ENCODE measurements at places on chromosomes 5 and 9.

DNA sequence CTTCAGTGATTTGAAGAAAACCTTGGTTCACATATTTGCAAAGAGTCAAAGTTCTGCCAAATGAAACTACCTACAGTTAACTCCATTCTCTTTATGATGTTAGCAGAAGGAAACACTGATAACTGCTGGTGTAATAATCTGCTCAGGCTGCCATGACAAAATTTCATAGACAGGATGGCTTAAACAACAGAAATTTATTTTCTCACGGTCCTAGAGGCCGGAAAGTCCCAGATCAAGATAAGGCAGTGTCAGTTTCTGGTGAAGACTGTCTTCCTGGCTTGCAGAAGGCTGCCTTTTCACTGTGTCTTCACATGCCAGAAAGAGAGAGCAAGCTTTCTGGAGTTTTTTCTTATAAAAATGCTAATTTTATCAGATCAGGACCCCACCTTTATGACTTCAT lies 102.4 kb upstream of the PARP8 start:
- no peak for DNase-seq

GRCh38 chr9:24413651-24414050 lies 132.0 kb downstream of the IZUMO3 start:
- DNase-seq: no peak

GRCh38 chr5:64509828-64510227 lies 4.0 kb downstream of the RGS7BP start:
- DNase-seq: no peak

DNA sequence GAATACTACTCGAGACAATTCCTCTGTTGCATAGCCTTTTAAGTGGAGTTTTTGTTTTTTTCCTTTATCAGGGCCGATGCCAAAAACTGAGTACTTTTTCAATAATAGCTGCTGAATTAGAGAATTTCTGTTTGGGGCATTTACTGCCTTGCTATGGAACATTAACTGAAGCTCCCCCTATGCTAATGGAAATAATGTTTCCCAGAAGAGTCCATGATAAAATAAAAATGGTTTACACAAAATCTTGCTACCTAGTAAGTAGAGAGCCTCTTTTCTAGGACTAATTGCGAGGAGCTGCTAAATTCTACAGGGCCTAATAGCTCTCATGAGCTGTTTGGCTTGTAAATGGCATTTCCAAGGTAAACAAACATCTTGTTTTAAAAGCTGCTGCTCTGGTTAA lies 128.2 kb upstream of the MYO10 start:
- DNase-seq: no peak

DNA sequence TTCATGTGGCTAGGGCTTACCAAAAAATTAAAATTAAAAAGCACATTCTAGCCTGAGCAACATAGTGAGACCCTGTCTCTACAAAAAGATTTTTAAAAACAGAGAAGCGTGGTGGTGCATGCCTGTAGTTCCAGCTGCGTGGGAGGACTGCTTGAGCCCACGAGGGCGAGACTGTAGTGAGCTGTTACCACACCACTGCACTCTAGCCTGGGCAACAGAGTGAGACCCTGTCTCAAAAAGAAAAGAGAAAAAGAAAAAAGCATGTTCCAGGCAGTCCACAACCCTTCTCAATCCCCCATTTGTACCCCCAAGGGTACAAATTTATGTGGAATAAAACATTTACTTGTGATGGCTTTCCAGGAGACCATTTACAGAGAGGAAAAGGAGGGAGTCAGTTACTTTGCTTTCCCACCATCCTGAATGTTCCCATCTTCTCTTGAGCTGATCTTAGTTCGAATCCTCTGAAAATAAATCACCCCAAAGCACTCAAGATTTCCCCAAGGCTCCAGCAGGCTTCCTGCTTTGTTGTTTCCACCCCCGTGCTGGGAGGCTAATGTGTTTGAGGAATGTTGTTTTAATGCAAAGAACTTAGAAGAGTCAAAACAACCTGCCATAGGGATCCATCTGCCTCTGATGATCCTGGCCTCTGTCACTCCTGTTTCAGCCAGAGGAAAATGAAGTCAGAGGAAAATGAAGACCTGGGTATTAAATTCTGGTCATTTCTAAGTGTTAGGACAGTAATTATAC lies 384.7 kb downstream of the BNC2 start:
- no peak for DNase-seq

- DNase-seq: no peak
Observed at GRCh38 chr9:114811301-114811700, 5.5 kb upstream of the TNFSF15 start.

DNA sequence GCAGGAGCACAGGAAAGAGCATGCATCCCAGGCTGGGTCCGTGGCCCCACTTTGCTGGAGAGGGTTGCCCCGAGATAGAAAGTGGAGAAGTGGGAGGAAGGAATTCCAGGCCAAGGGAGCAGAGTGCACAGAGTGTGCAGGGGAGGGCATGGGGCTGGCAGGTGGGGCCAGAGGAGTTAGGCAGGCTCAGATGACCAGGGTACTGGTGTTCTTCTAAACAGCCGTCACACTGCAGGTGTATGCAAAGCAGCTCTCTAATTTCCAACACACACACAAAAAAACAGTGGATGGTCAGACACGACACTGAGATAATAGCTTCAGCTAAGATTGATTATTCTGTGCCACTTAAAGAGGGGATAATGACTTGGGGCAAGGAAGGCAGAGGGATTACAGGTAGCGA lies 212.2 kb downstream of the MTRR start:
- DNase-seq: no peak

- DNase-seq: no peak
Observed at GRCh38 chr5:100827481-100827889, 75.6 kb downstream of the ST8SIA4 start.

DNA sequence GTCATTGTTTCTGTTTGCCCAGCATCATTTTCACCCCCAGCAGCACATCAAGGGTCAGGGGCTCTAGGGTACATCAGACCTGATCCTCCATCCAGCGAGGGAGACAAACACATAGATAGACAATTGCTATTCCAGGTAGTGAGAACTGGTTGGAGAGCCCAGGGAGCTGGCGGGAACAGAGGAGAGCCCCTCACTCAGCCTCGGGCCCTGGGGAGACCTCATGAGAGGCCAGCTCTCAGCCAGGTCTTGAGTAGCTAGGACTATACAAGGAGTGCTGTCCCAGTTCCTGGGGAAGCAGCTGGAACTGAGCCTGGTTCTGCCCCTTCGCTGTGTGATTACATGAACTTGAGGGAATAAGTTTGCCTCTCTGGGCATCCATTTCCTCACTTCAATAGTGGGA lies 80.3 kb downstream of the HRH2 start:
- DNase-seq: no peak

DNA sequence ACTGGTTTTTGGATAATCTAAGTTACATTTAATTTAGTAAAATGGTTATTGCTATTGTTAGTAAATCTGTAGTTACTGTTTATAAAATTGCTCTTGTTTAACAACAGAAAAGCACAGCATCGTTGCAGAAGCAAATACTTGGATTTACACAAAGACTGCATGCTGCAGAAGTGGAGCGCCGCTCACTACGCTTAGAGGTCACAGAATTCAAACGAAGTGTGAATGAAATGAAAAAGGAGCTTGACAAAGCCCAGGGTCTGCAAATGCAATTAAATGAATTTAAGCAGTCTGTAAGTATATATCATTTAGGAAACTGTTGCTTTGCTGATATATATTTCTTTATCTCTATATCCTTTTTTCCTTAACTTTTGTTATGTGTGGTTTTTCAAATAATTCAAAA lies 226.0 kb downstream of the CCDC171 start:
- no peak for DNase-seq

DNA sequence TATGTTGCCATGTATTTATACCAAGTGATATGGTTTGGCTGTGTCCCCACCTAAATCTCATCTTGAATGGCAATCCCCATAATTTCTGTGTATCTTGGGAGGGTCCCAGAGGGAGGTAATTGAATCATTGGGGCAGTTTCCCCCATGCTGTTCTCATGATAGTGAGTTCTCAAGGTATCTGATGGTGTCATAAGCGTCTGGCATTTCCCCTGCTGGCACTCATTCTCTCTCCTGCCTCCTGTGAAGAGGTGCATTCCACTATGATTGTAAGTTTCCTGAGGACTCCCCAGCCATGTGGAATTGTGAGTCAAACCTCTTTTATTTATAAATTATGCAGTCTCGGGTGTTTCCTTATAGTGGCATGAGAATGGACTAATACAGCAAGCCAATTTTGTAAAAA lies 140.8 kb upstream of the ADAMTSL1 start:
- no peak for DNase-seq

GRCh38 chr5:37839407-37840052 lies at the start of gene GDNF:
TSS of gene GDNF (minus strand) at chr5:37840041. CDS start at chr5:37834796, 5,245 bp downstream.
- no peak for DNase-seq

- DNase-seq: no peak
Observed at GRCh38 chr5:171261361-171261760, 47.7 kb upstream of the TLX3 start.

GRCh38 chr9:3125602-3126405 lies 281.9 kb upstream of the PUM3 start:
- no peak for DNase-seq

DNA sequence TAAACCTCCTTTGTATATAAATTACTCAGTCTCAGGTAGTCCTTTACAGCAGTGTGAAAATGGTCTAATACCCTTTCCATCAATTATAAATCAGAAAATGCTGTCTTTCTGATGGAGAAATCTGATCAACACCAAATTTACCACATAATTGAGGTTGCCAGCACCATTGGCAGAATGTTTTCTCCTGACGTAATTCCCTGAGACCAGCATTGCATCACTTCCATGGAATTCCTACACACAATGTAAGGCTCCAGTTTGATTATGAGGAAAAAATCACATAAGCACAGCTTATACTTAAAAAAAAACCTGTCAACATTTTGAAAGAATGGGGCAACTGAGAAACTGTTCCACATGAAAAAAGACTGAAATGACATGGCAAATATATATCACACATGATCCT lies 618.7 kb upstream of the CDH6 start:
- no peak for DNase-seq

- DNase-seq: no peak
Observed at GRCh38 chr5:87574106-87574505, 161.4 kb upstream of the CCNH start.

DNA sequence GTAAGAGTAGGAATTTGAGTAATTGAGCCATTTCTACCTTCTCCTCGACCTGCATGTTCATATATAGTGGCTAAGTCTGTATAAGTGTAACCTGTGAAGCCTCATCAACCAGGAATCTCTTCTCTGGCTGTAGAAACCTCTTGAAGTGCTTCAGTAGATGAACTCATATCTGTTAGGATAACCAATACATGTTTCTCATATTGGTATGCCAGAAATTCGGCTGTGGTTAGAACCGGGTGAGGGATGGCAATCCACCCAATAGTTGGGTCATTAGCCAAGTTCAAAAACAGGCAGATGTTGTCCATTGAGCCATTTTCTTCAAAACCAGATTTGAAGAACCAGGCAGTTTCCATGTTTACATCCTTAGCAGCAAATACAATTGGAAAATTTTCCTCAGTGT lies 28.9 kb upstream of the GSN start:
- no peak for DNase-seq

- DNase-seq: no peak
Observed at GRCh38 chr5:172846677-172847076, 12.6 kb downstream of the ERGIC1 start.

DNA sequence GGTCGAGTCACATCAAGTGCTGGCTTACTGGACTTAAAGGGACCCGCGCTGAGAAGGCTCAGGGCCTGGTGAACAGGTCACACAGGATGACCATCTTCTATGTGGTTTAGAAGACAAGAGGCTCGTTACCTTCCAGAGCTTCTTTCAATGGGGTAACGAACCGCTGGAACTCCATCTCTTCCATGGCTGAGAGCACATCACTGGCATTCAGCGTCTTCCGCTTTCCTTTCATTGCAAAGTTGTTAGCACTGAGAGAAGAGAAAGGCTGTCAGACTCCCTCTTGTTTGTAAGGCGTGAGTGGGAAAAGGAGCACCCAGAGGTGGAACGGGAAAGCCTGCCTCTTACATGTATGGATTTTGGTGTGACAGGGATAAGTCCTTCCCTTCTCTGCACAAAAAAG lies 994 bp downstream of the POLE3 start:
- DNase-seq: no peak

DNA sequence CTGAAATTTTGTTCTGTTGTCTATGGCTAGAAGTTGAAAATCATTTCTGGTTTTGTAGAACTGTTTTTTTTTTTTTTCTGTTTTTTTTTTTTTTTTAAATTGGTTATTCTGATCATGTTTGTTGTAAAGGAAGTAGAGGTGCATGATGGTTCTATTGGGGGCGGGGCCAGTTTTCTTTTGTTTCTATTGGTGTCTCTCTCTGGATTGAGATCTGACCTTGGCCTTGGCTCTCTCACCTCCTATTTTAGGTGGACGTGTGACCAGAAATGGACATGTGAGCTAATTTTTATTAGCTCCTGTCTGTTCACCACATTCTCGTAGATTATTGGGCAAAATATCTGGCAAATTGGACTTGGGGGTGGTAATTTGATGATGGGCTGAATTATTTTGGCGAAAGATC lies 3.2 kb downstream of the ZNF618 start:
- no peak for DNase-seq

- DNase-seq: no peak
Observed at GRCh38 chr9:70535546-70536323, 121.3 kb upstream of the KLF9 start.

- no peak for DNase-seq
Observed at GRCh38 chr5:143685246-143685815, 126.6 kb upstream of the HMHB1 start.

DNA sequence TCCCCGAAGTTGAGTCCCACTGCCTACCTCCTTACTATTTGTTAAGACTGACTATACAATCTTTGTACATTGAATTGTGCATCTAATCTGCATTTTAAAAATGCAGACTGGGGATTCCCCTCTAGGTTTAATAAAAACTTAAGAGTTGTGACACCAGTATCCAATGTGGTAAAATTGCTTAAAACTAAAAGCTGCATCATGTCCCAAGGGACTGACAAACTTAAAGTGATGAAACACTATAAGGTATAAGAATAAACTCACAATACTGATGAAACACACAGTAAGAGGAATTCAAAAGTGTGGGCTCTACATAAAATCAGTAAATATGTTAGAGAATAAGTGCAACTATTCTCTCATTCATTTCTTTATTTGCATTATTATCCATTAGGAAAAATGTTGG lies 1905.1 kb downstream of the MAT2B start:
- DNase-seq: no peak

GRCh38 chr5:15373151-15373550 lies 126.8 kb upstream of the FBXL7 start:
- DNase-seq: no peak

DNA sequence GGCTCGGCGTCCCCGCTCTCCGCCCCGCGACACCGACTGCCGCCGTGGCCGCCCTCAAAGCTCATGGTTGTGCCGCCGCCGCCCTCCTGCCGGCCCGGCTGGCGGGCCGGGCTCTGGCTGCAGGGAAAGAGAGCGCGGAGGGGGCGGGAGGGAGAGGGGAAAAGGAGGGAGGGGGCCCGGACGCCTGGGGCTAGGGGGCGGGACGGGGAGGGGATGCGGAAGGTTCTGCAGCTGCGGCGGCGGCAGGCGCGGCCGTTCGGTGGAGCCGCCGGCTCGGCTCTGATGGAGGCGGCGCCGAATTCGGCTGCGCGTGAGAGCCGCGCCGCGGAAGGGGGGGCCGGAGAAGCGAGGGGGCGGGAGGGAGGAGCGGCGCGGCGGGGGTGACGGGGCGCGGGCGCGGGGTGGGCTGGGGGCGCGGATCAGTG lies at the start of gene MARCHF11:
Gene MARCHF11, minus strand, starts transcription at position 281 of the 425 bp plus-strand sequence. Its CDS starts 216 bp downstream, at position 65.
- DNase-seq: no peak

All from non-pigmented ciliary epithelial cell (primary cell).